ENCODE measurements at places on chromosomes 5 and 9. TPM values are rescaled to one million over a fixed set of nuclear protein-coding genes. Genes with fewer than 3 reads are reported as not detected.

Gene SKP2
- total RNA-seq: 10.9 TPM

Gene C5orf63
- 8.5 TPM for total RNA-seq

GRCh38 chr9:136512651-136513071 lies 29.8 kb upstream of the SEC16A start:
- H3K36me3 ChIP-seq: no peaks in the 10 kb centered on the region
- no peak for DNase-seq
- H3K4me1 ChIP-seq: peaks cover 16% of the 10 kb centered on the region
- H3K27me3 ChIP-seq: no peaks in the 10 kb centered on the region

DNA sequence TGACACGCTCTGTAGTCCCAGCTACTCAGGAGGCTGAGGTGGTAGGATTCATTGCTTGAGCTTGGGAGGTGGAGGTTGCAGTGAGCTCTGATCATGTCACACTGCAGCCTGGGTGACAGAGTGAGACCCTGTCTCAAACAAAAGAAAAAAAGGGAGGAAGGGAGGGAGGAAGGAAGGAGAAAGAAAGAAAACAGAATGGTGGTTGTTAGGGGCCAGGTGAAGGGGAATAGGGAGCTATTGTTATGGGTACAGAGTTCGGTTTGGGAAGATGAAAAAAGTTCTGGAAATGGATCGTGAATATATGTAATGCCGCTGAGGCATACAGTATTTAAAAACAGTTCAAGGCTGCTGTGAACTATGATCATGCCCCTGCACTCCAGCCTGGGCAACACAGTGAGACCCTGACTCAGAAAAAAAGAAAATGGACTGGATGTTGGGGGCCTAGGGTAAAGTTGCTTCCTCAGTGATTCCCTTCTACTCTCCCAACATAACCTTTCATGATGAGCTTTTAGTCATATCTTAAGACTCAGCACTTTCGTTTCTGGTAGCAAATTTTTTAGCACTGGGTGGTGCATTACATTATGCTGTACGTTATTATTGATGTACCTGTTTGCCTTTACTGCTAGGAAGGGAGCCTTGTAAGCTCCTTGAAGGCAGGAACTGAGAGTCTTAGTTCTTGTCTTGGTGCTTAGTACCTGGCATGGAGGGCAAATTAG lies 4.0 kb downstream of the CTNNA1 start:
- H3K4me1 ChIP-seq: no peaks in the 10 kb centered on the region
- no peak for DNase-seq
- H3K36me3 ChIP-seq: peaks cover 7% of the 10 kb centered on the region
- no peaks in the 10 kb centered on the region for H3K27me3 ChIP-seq
- H3K4me3 ChIP-seq: no peak overlapping the region

GRCh38 chr5:38162625-38163024 lies 95.7 kb upstream of the EGFLAM start:
- H3K4me3 ChIP-seq: no peak overlapping the region
- H3K27me3 ChIP-seq: no peaks in the 10 kb centered on the region
- no peak for DNase-seq
- no peaks in the 10 kb centered on the region for H3K4me1 ChIP-seq
- no peaks in the 10 kb centered on the region for H3K36me3 ChIP-seq

- no peak overlapping the region for H3K4me3 ChIP-seq
- H3K4me1 ChIP-seq: no peaks in the 10 kb centered on the region
- no peak for DNase-seq
- peaks cover 2% of the 10 kb centered on the region for H3K36me3 ChIP-seq
- no peak overlapping the region for H3K27ac ChIP-seq
Observed at GRCh38 chr9:3256571-3257330, 269.1 kb downstream of the RFX3 start.

GRCh38 chr5:138726848-138727247 lies 26.4 kb upstream of the CTNNA1 start:
- no peak overlapping the region for H3K27ac ChIP-seq
- no peaks in the 10 kb centered on the region for H3K36me3 ChIP-seq
- H3K4me1 ChIP-seq: peaks cover 10% of the 10 kb centered on the region
- H3K4me3 ChIP-seq: no peak overlapping the region

DNA sequence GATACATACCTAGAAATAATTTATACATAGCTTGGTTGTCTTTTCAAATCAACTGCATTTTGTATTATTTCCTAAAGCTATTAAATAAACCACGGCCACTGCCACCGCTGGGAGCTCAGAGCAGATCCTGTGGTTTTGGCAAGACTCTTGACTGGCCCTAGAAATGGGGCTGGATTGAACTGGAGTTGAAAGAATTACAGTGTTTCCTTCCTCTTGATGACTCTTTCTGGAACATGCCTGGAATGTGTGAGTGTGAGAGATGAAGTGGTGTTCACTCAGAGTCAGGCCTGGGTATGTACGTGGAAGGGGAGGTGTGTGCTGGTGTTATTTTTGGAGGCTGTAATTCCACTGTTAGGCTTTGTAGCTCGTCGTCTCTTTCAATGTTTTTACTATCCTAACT lies 45.9 kb downstream of the TEK start:
- no peak for DNase-seq
- no peaks in the 10 kb centered on the region for H3K27me3 ChIP-seq
- no peak overlapping the region for H3K27ac ChIP-seq
- no peaks in the 10 kb centered on the region for H3K4me1 ChIP-seq
